ENCODE measurements at places on chromosomes 11 and 22.

- DNase-seq, result no peak
These were observed 908.5 kb downstream of the BRD1 start for GRCh38 chr22:48919187-48919590.

- no peak for DNase-seq
These were observed 5.0 kb upstream of the LRFN4 start for GRCh38 chr11:66851698-66852465.

DNA sequence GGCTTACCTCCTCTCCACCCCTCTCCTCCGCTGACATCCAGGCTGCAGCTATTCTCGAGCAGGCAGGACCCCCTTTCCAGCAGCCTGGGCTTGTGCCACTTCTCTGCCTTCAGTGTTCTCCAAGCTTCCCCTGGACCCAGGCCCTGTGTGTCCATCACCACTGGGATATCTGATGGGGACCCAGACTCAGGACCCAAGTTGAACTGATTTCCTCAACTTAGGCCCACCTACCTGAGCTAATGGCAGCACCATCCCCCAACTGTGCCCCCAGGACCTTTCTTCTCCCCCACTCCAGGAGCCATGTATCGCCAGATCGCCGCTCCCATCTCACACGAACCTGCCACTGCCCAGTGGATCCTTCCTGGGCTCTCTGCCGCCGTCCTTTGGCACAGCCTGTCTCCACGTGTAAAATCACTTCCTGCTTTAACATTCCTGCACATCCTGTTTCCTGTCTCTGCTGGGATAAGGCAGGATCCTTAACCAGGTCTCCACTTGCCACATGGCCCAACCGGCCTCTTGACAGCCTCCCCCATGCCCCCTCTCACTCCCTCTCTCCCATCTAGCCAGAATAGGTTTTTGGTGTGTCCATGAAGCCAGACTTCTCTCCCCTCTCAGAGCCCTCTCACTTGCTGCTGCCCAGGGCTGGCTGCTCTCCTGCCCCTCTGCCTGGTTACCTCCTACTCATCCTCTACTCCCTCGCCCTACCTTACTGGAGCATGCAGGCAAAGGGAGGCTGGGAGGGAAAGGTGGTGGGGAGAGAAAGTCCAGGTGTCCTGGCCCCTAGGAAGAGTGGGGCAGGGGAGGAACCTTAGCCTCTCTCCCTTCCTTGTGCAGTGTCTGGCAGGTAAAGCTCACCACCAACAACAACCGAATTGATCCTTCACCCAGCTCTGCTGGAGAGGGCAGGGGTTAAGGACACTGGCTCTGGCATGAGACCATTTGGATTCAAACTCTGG is 9.4 kb downstream of the SPATA19 start:
- DNase-seq, result no peak

DNA sequence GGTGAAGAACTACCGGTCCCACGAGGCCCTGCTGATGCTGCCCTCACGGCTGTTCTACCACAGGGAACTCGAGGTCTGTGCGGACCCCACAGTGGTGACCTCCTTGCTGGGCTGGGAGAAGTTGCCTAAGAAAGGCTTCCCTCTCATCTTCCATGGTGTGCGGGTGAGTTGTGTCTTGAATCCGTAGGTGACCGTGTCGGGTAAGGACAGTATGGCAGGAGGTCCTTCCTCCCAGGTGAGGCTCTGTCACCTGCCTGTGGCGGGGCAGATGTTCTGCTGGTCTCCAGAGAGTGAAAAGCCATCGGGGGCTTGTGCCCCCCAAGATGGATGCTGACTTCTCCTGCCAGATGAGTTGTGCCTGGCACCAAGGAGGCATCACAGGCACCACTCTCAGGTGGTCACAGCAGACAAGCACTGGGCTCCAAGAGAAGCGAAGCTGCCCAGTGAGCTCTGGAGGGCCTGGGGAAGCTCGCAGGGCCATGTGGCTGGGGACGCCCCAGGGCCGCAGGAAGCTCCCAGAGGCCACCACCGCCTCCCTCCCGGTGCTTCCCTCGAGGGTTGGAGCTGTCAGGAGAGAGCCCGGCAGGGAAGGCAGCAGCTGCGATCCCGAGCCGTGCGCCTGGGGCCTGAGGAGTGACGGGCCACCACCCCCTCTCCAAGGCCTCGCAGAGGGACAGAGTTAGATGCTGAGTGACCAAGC is 17.3 kb upstream of the PANX2 start:
- DNase-seq, result no peak

- DNase-seq, result no peak
These were observed 22.0 kb upstream of the IPO7 start for GRCh38 chr11:9362393-9362863.

DNA sequence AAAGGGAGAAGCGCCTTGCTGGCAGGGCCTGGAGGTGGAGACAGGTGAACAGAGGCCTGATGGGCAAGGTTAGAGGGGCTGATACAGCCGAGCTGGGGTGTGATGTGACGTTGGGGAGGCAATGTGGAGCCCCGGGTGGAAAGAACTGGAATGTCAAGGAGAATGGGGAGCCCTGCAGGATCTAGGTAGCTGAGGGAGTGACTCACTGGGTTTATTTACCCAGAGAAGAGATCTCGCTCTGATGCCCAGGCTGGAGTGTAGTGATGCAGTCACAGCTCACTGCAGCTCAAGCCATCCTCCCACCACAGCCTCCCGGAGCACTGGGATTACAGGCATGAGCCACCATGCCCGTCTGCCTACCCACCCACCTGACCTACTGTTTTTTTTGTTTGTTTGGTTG is 1.9 kb upstream of the CYB5R3 start:
- DNase-seq, result no peak

DNA sequence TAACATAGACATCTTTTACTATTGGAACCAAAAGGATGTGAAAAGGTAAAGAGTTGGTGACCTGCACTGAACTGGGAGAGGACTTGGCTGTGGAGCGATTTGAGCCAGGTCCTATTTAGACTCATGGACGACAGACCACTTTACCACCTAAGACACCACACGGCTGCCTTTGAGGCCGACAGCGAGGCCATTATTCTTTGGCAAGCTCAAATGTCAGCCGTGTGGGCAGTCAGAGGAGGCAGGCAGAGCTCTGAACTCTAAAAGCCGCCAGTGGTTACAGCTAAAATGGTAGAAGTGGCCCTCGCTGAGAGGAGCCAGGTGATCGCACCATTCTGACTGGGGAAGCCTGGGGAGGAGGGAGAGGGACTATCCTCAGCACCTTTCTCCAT is 50.5 kb downstream of the SCUBE1 start:
- DNase-seq, result peak; percentile 29

GRCh38 chr11:78823588-78823987 is 248.9 kb upstream of the NARS2 start:
- DNase-seq, result no peak

- no peak for DNase-seq
These were observed 49.0 kb downstream of the MUC15 start for GRCh38 chr11:26522912-26523610.

- no peak for DNase-seq
These were observed 36.9 kb downstream of the PPP2R1B start for GRCh38 chr11:111729071-111729830.

DNA sequence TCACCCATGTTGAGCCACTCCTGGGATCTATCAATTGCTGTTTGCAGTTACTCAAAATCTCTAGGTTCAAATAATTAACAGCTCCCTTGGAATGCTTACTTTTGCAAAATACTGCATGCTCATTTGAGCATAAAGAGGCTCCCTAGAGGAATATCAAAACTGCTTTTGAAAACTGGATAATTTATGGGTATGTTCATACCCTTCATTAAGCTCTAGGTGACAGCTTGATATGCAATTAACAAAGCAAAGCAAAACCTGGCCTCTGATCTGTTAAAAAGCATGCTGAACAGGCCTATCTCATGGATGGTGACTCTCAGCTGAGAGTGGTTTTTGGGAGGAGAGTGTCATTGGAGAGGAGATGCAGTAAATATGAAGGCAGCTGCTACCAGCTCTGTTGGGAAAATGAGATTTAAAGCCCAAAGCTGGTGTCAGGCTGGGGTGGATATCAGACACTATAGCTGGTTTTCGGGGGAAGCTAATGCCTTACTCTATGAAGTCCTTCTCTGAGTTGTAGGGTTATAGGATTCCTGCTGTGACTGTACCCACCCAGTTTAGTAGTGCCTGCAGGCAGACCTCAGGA is 110.9 kb downstream of the RASSF10 start:
- peak; percentile 51 for DNase-seq

GRCh38 chr22:33326540-33327295 is 268.5 kb upstream of the SYN3 start:
- no peak for DNase-seq

GRCh38 chr11:2730272-2731129 is 30.7 kb upstream of the KCNQ1OT1 start:
- DNase-seq, result no peak

- no peak for DNase-seq
These were observed 3.9 kb downstream of the GSTT4 start for GRCh38 chr22:24001314-24001713.
